ENCODE measurements at places on chromosomes 3 and 15.

- DNase-seq, result no peak
Observed at GRCh38 chr3:111481551-111481950, 60.4 kb upstream of the CD96 start.

DNA sequence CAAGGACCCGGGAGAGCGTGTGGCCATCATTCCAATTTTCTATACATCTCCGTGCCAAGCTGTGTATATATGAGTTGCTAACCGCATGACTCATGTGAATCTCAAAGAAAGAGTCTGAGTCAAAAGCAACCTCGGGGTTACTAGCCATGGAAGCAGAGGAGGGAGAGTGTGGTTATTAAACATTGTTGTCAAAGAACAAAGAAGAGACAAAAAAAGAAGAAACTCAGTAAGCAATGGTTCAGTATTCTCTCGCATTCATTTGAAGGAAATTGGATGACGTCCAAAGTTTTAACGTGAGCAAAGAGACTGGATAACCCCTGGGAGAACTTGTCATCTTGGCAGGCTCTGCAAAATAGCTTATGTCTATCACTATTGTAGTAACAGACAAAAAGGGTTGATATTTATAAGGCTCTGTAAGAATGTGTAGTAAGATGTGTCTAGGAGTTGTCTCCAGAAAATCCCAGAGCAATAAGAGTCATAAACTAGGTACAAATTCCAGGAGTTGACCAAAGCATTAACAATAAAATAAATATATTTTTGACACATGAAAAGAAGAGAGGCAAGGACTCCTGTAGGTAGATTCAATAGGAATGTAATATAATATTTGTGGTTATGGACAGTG, 52.8 kb upstream of the GRM7 start:
- DNase-seq, result no peak

- DNase-seq, result no peak
Observed at GRCh38 chr15:65349338-65349737, 28.5 kb downstream of the IGDCC3 start.

DNA sequence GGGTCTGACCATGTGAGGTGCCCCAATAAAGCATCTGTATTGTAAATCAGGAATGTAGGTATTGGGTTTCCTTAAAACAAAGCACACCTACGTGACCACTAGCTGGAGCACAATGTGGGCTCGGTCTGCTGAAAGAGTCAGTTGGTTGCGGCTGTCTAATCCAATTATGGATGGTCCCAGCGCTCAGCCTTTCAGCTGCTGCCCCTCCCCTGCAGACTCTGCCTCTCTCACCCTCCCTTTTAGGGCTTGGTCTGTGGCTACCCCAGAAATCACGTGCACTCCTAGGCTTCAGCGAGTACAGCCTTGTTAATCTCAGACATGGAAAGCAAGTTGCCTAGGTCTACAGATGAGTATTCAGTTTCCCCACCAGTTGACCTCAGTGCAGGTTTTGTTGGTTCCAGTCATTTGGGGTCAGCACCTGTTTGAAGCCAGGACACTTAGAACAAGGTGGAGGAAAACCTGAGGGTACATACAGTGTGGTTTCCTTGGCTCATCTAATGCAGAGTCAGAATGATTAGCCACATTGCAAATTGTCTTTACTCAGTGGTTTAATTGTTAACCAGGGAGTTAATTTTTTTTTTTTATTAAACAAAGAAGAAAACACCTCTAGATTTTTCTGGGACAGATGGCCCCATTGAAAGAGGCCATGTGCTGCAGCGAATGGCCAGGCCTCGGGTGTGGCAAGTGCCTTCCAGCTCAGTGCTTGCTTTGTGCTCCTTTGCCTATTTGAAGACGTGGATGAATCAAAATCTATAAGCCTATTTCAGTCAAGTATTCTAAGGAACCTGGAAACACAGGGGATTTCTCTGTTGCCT, 137.7 kb downstream of the IGF1R start:
- peak; percentile 12 for DNase-seq

- DNase-seq, result no peak
Observed at GRCh38 chr3:142886940-142887339, 1.9 kb downstream of the PCOLCE2 start.

DNA sequence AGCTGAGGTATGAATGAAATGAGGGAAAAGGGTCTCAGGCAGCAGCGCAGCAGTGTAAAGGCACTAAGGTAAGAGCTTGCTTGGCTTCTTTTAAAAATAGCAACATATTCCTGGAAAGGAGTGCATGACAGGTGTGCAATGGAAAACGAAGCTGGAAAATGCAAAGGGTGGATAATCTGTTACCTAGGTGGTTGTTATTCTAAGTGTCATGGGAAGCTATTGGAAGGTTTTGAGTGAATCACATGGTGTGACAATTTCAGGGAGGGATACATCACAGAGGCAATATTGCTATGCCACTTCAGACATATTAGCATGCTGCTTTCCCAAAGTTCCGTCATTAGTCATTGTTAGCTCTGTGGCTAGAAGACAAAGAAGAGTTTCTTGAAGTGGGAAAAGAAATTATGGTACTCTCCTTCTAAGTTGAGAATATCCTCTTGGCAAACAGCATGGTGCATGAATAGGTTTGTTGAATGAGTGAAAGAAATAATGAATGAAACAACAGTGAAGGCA, 28.7 kb upstream of the TMEM45A start:
- no peak for DNase-seq

DNA sequence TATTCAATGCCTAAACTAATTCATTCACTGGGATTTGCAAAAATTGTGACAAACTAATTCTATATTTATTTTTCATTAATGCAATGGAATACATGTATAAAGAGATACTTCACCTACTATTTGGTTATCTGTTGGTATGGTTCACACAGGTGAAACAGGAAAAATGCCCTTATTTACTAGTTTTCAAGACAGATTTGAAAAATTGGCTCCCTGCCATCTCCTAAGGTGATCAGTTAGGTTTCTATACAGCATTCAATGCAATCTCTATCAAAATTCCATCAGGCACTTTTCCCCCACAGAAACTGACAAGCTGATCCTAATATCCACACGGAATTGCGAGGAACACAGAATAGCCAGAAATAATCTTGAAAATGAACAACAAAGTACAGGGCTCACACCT, 101.1 kb downstream of the DLG1 start:
- no peak for DNase-seq

- no peak for DNase-seq
Observed at GRCh38 chr3:129950318-129951046, 24.0 kb upstream of the TRH start.

GRCh38 chr3:145088917-145089316, 1072.1 kb downstream of the PLOD2 start:
- DNase-seq, result no peak

- DNase-seq, result no peak
Observed at GRCh38 chr3:83946049-83946448, 1012.7 kb upstream of the CADM2 start.

- DNase-seq, result no peak
Observed at GRCh38 chr15:54298396-54298795, 320.2 kb downstream of the UNC13C start.

DNA sequence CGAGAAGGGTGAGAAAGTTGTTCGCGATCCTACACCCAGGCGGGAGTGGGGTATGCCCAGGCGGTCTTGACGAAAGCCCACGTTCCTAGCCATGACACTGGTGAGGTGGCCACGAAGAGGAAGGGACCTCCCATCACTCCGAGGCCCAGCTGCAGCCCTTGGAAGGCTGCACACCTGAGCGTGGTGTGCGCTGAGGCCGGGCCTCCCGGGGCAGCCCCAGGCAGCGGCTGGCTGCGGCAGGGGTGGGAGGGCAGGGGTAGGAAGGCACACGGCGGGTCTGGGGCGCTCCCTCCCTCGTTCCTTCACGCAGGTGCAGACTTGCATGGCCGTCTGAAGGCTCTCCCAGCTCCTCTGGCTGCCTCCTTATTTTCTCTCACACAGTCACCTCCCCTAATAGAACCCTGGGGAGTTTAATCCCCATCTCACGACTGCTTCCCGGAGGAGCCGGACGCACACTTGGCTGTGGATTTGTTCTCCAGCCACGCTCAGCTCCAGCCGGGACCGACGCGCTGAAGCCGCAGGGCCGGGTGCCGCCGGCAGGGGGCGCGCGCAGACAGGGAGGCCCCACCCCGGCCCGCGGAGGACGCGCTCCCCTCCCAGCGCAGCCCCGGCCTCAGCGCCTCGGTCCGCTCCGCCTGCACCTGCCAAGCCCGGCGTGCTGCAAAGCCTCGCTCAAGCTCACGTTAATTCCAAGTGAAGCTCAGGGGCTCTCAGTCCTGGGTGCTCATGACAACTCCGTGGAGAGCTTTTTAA, 37.8 kb upstream of the MUC4 start:
- DNase-seq, result no peak

DNA sequence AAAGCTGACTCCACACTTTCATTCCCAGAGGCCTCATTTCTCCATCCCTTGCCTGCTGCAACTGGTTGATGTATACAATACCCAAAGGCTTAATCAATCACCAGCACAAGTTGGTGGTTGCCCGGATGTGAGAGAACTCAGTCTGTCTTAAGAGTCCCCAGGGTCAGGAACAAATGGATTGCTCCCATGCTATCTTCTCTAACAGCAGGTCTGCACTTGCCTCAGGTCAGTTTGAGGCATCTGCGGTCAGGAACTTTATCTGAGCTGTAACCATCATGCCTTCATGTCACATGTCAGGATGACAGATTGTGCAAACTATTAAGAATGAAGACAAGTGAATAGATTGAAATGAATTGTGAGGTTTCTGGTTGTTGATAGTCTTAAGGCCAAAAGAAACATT, 56.1 kb downstream of the BFSP2 start:
- DNase-seq, result no peak

- peak; percentile 53 for DNase-seq
Observed at GRCh38 chr15:33735637-33736247, 232.6 kb upstream of the CHRM5 start.

GRCh38 chr15:97177151-97177577, 783.3 kb upstream of the ARRDC4 start:
- DNase-seq, result no peak

DNA sequence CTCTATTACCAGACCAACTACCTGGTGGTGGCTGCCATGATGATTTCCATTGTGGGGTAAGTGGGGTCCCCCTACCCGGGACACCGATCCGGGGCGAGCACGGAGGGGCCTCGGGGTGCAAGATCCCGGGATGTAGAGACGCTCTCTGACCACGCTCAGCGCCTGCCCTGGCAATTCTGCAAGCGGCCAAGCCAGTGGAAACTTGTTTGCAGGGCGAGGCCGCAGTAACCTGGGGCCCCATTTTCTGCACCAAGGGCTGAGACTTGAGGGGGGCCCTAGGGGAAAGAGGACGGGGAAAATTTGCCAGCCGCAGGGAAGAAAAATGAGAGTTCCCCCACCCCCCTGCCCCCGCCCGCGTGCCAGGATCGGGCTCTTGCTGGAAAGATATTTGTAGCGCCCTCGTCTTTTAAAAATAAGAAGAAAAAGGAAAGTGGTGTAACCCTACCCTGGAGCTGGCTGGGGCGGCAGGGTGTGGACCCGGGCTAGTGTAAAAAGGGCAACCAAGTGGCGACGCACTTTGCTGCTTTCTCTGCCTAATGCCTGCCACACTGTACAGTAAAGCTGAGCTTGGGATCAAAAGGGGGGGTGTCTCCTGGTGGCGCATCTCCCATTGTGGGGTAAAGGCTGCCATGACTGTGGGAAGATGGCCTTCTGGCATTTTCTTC, 563 bp downstream of the ARL6IP5 start:
- no peak for DNase-seq

- DNase-seq, result no peak
Observed at GRCh38 chr3:63231643-63232042, 46.5 kb upstream of the SYNPR start.

DNA sequence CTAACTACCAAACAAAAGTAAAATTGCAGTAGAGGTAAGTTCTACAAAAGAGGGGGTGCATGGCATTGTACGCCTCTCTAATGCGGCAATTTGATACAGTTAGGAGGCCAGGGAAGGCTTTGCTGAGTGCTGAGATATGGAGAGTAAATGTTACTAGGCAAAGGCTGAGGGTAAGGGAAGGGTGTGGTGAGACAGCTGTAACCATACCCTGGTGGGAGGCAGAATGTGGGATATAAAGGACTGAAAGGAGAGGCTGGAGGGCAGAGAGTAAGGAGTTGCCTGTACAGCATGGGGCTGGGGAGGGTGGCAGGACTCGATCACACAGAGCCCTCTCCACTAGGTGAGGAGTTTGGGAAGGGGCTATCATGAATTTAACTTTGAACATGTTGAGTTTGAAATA, 106.3 kb downstream of the PDCD6IP start:
- no peak for DNase-seq

GRCh38 chr3:142481196-142481595, 33.4 kb upstream of the XRN1 start:
- DNase-seq, result no peak

DNA sequence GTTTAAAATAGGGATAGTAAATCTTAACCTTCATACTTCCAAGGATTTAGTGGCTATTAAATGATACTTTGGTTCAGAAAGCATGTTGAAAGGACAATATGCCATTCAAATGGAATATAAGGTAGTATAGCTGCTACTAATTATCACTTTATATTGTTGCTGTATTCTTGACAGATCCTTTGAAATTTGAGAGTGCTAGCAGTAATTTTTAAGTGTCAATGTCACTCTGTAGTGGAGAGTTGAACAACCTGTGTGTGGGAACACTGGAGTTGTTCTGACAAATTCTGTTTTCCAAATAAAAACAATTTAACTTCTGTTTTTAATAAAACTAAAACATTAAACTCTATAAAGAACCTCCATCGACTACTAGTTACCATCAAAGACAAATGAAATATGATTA, 565.7 kb downstream of the FGF12 start:
- DNase-seq, result no peak

DNA sequence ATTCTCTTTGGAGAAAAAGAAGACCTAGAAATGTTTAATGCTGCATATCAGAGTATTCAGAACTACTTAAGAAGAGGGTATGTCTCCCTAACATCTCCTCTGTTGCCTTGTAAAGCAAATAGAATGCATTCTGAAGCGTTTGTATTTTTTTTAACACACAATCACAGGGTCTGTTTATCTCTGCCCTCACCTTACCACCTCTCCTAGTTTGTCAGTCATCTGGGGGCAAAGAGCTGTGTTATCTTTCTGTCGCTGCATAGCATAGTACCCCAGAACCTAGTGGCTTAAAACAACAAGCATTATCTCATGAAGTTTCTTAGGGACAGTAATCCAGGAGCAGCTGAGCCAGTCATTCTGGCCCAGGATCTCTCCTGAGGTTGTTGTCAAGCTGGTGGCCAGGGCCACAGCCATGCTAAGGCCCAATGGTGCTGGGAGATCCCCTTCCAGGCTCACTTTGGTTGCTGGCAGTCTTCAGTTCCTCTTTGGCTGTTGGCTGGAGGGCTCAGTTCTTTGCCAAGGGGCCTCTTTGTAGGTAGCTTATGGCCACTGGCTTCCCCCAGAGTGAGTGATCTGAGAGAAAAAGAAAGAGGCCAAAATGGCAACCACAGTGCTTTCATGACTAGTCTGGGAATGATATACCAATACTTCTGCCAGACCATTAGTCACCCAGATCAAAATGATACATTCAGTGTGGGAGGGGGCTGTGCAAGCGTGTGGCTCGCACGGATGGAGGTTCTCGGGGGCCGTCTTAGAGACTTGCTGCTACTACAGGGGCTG, 17.8 kb downstream of the EDEM1 start:
- DNase-seq, result no peak

DNA sequence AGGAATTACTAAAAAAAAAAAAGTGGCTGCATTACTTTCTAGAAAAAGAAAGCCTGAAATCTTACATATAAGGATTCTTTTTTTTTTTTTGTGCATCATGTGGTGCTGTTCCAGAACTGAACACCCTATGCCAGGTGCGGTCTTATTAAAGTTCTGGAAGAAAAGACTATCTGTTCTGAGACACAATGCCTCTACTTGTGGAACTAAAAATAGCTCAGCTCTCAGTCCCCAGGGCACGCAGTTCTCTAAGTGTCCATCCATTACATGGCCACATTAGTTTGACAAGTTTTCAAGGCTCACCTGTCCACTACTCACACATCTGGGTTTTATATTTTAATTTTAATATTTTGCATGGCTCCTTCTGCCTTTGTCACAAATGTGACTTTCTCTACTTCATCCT, 126.6 kb upstream of the ADAMTS9 start:
- DNase-seq, result no peak

All from NCI-H2171 (cell line).